ENCODE measurements at places on chromosomes 4 and X.

- no peak for DNase-seq
Observed at GRCh38 chrX:12315526-12315925, 177.3 kb downstream of the FRMPD4 start.

- DNase-seq, result no peak
Observed at GRCh38 chr4:17058536-17058915, 160.1 kb upstream of the LDB2 start.

DNA sequence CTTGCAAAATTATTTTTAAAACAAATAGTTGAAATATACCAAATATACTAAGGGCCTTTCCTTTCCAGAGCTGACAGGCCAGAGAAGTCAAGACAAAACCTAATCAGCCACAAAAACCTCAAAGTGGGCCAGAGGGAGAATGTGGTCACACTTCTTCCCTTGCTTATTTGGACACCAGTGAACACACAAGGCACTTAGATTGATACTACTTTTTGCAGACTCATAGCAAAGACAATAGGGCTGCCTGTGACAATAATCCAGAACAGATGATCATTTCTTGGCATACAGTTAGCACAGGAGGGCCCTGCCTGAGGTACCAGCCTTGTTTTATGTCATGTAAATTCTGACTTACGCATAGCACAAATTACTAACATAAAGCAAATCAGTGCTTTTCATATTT lies 215.7 kb upstream of the NEIL3 start:
- DNase-seq, result no peak

GRCh38 chr4:173722075-173722474 lies 192.0 kb upstream of the HAND2 start:
- DNase-seq, result no peak
